Osteoblast (primary cell): ENCODE measurements at places on chromosomes 3 and 15. TPM values are rescaled to one million over a fixed set of nuclear protein-coding genes. Genes with fewer than 3 reads are reported as not detected.

DNA sequence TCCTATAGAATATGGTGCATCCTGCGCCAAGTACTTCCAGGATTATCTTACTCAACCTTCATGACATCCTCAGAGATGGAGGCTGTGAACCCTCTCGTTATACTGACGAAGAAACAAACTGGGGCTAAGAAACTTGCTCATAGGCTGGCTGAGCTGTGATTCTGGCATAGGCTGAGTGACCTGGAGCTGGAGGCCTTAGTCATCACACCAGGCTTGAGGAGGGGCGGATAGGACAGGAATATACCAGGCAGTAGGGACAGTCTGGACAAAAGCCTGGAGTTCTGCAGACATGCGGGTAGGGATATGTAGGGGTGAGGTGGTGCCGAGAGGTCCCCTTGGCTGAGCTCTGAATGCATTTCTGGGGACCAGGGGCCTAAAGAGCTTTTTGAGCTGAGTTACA, 18.1 kb downstream of the HEMK1 start:
- peak; percentile 91 for DNase-seq

GRCh38 chr15:69380726-69381105, 33.4 kb upstream of the KIF23 start:
- DNase-seq, result peak; percentile 15

GRCh38 chr3:176088962-176089383, 1108.3 kb downstream of the TBL1XR1 start:
- DNase-seq, result no peak

DNA sequence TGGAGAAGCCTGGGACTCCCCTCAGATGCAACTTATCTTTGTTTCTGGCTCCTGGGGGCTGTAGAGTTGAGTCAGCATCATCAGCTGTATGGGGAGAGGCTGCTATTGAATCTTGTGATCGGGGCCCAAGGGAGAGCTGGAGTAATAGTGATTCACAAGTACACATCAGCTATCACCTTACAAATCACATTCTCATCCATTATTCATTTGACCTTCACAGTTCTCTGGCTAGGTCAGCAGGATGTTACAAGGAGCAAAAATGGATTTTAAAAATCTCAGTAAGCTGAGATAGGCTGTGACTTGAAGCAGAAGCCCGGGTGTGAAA, 175.0 kb downstream of the OPA1 start:
- peak; percentile 92 for DNase-seq

DNA sequence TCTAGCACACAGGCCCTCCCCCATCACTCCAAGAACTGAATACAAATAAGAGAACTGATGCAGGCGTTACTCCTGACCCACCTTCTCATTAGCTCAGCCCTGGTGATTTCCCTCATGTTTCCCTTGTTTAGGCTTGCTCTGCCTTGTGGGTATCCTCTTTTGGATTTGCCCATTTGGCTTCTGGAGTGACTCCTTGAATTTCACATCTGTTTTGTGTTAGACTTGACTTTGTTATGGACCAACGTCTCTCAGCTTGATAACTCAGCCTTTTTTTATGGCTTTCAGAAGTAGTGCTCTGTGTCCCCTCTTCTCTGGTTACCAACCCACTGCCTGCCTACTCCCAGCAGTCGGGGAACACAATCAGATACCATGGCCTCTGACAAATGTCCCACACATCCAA, 11.3 kb upstream of the TMOD3 start:
- no peak for DNase-seq

DNA sequence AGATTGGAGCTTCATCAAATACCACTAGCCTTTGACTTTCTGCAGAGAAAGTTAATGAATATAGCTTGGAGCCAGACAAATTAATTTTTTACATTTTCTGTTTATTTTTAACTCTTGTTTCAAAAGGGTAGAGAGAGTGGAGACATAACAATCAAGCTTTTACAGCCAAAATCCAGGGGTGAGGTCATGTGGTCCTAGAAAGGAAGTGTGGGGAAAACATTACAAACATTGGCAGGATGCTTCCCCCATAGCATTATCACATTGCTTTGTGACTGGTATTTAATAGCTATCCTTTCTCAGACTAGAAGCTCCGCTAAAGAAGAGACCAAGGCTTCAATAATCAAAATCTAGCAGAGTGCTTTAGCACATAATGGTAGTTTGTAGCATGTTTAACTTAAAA, 46.4 kb upstream of the PHLDB2 start:
- DNase-seq, result no peak

DNA sequence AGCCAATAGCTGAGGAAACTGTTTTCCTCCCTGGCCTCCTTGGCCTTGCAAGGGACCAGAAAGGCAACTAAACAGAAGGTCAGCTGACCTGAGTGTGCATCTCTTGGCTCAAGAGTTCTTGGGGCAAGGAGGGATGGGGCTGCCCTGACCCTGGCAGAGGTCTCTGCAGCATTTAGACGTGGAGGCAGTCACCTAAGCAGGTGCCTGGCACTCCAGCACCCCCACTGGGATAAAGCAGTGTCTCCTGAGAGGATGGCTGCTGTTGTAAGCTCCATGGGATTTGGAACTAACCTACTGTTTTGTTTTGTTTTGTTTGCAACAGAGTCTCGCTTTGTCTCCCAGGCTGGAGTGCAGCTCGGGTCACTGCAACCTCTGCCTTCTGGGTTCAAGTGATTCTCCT, 185.2 kb downstream of the TBC1D2B start:
- DNase-seq, result peak; percentile 51

GRCh38 chr3:9909221-9910013, 6.8 kb downstream of the IL17RE start:
- no peak for DNase-seq

DNA sequence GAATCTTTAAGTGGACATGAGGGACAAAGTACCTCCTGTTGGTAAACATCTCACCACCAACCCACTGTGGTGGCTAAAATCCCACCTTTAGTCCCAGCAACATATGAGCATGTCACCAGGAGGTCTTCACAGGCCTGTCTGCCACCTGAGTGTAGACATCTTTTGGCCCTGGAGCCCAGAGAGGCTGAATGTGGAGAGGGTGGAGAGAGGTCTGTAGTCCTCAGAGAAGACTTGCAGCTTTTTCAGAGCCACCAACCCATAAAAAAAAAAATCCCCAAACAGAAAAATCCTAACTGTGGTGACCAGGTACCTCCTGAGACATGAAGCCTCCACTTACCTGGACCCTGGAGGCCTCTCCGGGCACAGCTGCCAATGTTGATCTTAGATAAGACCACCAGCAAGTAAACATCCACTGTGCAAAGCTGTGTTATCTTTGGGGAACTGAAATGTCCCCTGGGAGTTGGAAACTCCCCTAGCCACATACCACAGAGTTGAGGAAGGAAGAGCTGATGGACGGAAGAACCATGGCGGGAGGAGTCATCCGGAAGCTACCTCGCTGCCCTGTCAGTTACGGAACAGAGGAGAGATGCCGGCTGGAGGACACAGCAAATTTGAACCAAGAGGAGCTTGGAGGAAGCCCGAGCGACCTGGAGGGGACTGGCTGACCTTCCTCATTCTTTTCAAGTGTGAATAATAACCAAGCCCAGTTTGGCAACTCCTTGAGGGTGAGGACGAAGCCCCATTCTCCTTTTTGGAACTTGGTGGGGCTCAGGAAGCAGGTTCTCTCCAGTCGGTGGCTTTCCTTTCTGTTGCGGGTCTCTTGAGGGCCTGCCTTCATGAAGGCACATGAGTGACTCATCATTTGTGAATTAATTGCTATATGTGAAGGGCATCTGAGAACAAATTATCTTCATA, at the start of gene GHRL:
Gene GHRL, minus strand, starts transcription at position 443 of the 915 bp plus-strand sequence. CDS start 2,767 bp downstream, outside the sequence.
- peak; percentile 84 for DNase-seq

DNA sequence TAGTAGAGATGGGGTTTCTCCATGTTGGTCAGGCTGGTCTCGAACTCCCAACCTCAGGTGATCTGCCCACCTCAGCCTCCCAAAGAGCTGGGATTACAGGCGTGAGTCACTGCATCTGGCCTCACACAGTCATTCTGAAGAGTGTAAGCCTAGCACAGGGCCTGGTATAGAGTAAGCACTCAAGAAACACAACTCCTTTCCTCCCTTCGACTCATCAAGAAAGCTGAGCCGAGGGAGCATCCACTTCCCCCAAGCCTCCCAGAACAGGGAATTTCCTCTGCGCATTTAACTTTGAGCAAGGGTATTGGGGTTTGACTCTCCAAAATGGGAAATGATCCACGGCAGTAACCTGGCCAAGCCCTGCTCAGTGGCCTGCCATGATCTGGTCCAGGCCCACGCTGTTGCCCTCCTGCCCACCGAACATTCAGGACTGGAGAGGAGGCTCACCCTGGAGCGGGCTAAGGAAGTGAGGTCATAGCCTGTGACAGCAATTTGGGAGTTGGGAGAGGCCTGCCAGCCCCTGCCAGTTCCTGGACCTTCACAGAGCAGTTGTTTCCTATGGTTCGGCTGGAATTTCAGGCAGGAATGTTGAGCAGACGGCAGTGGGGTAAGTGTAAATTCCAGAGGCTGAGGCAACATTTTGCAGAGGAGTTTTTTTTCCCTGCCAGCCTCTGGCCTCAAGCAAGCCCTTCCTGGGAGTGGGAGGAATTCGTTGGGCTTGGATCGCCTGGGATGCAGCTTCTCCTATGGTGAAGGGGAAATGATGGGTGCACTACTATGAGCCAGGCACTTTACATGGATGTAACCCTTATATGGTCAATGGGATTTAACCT, 21.2 kb upstream of the SMAD3 start:
- DNase-seq, result no peak

DNA sequence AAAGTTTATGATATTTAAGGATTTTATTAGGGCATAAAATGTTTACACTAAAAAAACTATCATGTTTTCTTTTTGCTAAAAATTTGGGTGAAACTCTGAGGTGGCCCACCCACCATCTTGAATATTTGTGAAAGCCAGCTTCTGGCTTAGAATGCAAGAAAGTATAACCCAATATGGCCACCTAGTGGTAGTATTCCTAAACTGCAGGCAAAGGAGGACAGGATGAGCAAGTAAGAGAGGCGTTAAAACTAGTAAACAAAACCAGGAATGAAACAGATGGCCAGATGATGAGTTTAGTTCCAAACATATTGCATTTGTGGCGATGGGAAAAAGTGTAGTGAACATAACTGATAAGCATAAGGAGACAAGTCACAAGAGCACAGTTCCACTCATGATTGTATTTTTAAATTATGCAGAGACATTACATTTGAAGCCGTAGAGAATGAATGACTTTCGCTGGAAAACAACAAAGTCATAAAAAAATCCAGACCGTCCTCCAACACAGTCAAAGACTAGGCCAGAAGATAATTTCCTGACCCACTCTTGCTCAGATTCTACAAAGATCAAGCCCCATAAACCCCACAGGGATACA, 103.3 kb upstream of the PRTG start:
- DNase-seq, result no peak

DNA sequence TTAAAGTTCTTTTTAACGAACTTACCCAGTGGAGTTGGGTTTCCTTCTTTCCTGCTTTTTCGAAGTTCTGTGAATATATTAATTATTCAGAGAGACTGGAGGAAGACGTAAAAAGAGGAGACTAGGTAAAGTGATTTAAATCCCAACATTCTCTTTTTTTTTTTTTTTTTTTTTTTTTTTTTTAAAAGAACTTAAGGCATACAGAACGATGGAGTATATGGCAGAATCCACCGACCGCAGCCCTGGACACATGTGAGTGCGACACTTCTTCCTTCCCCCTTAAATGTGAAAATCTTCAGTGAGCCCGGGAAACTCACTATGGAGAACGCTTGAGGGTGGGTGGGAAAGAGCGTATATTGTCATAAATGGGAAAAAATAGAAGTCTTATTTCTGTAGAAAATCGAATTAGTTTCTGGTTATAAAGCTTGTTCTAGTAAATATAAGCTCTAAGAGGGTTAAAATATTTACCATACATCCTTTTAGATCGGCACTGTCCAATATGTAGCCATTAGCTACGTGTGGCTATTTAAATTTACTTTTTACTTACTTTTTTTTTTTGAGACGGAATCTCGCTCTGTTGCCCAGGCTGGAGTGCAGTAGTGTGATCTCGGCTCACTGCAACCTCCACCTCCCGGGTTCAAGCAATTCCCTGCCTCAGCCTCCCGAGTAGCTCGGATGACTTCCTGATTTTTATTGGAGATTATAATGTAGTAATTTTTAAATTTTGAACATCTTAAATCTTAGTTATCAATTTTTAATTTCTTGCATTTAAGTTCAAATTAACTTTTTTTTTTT, 892 bp downstream of the NMD3 start:
- no peak for DNase-seq

DNA sequence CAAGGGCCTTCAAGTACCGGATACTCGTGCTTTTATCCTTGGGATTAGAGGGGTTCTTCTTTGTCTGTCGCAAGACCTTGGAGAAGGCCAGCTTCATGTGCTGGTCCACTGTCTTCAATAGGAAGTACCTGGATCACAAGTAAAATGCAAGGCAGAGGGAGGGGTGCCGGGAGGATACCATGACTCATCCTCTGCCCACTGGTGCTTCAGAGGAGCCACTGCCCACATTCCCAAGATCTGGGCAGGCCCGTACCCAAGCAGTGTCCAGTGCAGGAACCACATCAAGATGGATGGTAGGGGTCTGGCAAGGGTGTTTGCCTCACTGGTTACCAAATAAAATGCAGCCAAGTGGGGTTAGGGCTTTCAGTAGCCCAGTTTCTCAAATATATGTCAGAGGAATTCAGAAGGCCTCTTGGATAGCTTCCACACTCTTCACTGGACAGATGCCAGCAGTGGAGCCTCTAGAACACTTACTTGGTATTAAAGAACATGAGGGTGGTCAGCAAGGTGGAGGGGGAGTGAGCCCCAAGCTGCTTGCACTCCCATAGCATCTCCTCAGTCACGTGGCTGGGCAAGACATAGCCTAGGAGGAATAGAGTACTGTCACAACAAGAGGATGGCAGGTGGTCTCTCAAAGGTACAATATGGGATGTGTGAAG, 3.6 kb upstream of the IMPDH2 start:
- DNase-seq, result no peak

DNA sequence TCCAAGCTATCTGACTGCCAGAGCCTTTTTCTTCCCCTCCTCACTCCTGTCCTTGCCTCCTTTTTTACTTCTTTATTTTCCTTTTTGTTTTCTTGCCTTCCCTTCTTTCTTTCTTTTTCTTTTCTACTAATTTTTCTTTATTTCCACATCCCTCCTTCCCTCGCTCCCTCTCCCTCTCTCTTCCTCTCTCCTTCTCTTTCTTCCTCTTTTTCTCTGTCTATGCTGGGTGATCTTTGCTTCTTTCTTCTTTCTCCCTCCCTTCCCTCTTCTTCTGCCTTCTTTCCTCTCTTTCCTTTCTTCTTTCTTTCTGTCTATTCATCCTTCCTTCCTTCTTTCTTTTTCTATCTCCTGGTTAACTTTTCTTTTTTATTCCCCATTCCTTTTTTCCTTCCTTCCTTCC, 564.8 kb downstream of the NSUN3 start:
- no peak for DNase-seq

HRG gene
- not detected in 2 replicates for total RNA-seq

ACP3 gene
- under 0.01 TPM in 1 of 2 replicates, not detected in the other for total RNA-seq

RBPMS2 gene
- 0.29 TPM in 1 of 2 replicates, not detected in the other for total RNA-seq

CYP1A2 gene
- total RNA-seq, result not detected in 2 replicates

VEPH1 gene
- total RNA-seq, result 23.2 and 25.3 TPM in 2 replicates

ARHGEF26 gene
- 2.7 and 3.6 TPM in 2 replicates for total RNA-seq

MUSTN1 gene
- 1.4 TPM in 1 of 2 replicates, not detected in the other for total RNA-seq

ISL2 gene
- 0.29 and 1.1 TPM in 2 replicates for total RNA-seq

UROC1 gene
- total RNA-seq, result not detected in 2 replicates

ATP13A5 gene
- total RNA-seq, result not detected in 2 replicates

MME gene
- total RNA-seq, result 102 and 261 TPM in 2 replicates

FYTTD1 gene
- 41.3 and 42.0 TPM in 2 replicates for total RNA-seq
